ENCODE measurements at places on chromosomes 3 and 15. TPM values are rescaled to one million over a fixed set of nuclear protein-coding genes. Genes with fewer than 3 reads are reported as not detected.

- H3K4me1 ChIP-seq, result no peaks in the 10 kb centered on the region
- no peak overlapping the region for H3K4me3 ChIP-seq
- no peak overlapping the region for H3K27ac ChIP-seq
- H3K27me3 ChIP-seq, result no peaks in the 10 kb centered on the region
Observed at GRCh38 chr3:45311953-45312801, 76.2 kb upstream of the LARS2 start.

DNA sequence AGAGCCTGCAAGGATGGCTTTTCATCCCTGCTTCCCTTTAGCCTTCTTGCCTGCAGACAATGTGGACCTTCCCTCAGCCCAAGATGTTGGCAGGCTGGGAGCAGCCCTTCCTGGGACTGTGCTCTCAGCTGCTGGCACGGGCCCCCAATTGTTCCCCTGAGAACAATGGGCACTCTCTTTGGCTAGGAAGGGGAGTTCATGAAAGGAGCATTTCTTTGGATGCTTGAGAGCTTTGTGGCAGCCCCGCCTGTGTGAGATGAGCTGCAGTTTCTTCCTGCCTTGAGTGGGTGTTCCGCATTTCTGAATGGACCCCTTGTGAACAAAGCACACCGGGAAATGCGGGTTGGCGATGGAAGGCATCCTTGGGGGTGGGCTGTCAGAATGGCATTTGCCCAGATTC, 35.0 kb upstream of the BSN start:
- H3K4me3 ChIP-seq, result no peak overlapping the region
- H3K4me1 ChIP-seq, result no peaks in the 10 kb centered on the region
- no peak for DNase-seq
- no peaks in the 10 kb centered on the region for H3K27me3 ChIP-seq
- H3K27ac ChIP-seq, result no peak overlapping the region

GRCh38 chr15:28023933-28024888, 74.9 kb downstream of the OCA2 start:
- no peak overlapping the region for H3K27ac ChIP-seq
- H3K27me3 ChIP-seq, result no peaks in the 10 kb centered on the region
- no peaks in the 10 kb centered on the region for H3K4me1 ChIP-seq
- H3K4me3 ChIP-seq, result no peak overlapping the region
- DNase-seq, result peak; percentile 5
- H3K36me3 ChIP-seq, result no peaks in the 10 kb centered on the region

DNA sequence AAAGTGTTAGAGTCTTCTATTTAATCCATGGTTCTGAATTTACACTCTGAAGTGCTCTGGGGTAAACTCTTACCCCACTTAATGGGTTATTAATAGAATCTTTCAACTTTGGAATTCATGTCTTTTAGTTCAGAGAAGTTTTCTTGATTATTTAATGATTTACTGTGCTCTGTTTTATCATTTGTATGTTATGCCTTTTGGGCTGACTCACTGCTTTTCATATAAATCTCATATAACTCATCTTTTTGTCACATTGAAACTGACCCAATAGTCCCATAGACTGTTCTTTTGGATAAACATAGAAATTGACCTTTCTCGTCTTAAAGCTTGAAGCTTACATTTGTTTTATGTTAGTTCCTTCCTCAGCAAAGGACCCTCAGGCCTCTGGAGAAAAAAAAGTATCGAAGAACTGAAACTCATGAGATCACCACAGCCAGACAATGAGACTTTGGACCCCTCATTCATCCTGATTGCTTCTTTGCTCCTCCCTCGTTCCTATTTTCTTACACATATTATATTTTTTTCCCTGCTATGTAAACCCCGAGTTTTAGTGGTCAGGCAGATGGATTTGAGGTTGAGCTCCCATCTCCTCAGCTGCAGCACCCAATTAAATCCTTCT, 229.1 kb upstream of the CBLB start:
- H3K27ac ChIP-seq, result no peak overlapping the region
- no peaks in the 10 kb centered on the region for H3K36me3 ChIP-seq
- no peaks in the 10 kb centered on the region for H3K4me1 ChIP-seq
- H3K4me3 ChIP-seq, result no peak overlapping the region
- H3K27me3 ChIP-seq, result no peaks in the 10 kb centered on the region

GRCh38 chr3:46095307-46095706, 68.0 kb upstream of the XCR1 start:
- DNase-seq, result no peak
- H3K27me3 ChIP-seq, result no peaks in the 10 kb centered on the region
- no peak overlapping the region for H3K4me3 ChIP-seq
- no peak overlapping the region for H3K27ac ChIP-seq
- no peaks in the 10 kb centered on the region for H3K4me1 ChIP-seq
- no peaks in the 10 kb centered on the region for H3K36me3 ChIP-seq

GRCh38 chr3:195236801-195237570, 34.0 kb downstream of the XXYLT1 start:
- H3K4me3 ChIP-seq, result no peak overlapping the region
- peak; percentile 10 for DNase-seq
- no peaks in the 10 kb centered on the region for H3K36me3 ChIP-seq
- no peak overlapping the region for H3K27ac ChIP-seq

PRSS50 gene
- not detected for total RNA-seq

DNA sequence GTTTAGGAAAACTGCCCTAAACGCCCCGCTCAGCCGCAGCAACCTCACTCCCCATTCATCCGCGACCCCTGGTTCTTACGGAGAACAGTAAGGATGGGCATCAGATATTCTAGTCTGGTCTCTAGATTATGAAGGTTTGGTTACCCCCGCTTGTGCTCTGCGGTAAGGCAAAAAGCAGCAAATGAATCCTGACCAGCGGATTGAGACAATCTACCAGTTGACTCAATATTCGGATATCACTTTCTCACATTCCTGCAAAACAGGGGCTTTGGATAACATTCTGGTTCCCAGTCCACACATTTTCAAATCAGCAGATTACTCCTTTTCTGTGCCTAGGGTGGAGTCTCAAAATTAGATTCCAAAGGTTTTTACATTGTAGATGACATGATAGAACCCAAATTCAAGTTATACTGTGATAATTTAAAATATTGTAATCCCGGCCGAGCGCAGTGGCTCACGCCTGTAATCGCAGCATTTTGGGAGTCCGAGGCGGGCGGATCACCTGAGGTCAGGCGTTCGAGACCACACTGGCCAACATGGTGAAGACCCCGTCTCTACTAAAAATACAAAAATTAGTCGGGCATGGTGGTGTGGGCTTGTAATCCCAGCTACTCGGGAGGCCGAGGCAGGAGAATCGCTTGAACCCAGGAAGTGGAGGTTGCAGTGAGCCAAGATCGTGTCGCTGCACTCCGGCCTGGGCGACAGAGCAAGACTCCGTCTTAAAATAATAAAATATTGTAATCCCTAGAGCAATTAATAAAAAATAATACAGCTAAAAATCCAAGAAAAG, 1.1 kb upstream of the CYFIP1 start:
- H3K4me3 ChIP-seq, result peak overlapping the region; percentile 85
- H3K27ac ChIP-seq, result peak overlapping the region; percentile 83
- H3K4me1 ChIP-seq, result peaks cover 5% of the 10 kb centered on the region
- no peak for DNase-seq

DNA sequence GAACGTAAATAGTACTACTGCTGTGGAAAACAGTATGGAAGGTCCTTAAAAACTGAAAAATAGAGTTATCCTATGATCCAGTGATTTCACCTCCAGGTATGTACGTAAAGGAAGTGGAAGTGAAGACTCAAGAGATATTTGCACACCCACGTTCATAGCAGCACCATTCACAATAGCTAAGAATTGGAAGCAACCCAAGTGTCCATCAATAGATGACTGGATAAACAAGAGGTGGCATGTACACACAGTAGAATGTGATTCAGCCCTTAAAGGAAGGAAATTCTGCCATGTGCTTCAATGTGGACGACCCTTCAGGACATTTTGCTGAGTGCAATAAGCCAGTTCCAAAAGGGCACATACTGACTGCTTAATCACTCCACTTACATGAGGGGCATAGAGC, 188.3 kb downstream of the APBA2 start:
- no peaks in the 10 kb centered on the region for H3K36me3 ChIP-seq
- DNase-seq, result no peak
- H3K4me3 ChIP-seq, result no peak overlapping the region
- no peaks in the 10 kb centered on the region for H3K27me3 ChIP-seq
- H3K4me1 ChIP-seq, result no peaks in the 10 kb centered on the region
- H3K27ac ChIP-seq, result no peak overlapping the region

DNA sequence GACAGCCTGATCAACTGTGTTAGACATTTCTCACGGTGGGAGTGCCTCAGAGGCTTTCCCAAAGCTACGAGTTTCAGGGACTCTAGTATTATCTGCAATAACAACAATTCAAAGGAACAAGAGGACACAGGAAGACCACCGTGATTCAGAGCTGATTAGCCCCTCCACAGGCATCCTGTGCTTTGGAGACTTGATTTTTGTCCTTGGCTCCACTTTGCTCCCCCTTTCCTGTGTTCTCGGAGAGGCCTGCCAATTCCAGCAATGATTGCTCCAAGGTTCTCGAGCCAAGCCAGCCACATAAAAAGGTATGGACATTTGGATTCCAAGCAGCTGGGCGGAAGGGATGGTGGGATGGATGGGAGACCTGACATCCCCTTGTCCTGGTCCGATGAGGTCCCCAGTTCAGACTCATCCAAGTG, 14.3 kb downstream of the EHD4 start:
- H3K27ac ChIP-seq, result peak overlapping the region; percentile 17
- DNase-seq, result no peak
- H3K36me3 ChIP-seq, result no peaks in the 10 kb centered on the region
- no peaks in the 10 kb centered on the region for H3K4me1 ChIP-seq
- no peak overlapping the region for H3K4me3 ChIP-seq

TERB2 gene
- not detected for total RNA-seq

- H3K4me3 ChIP-seq, result no peak overlapping the region
- H3K27ac ChIP-seq, result no peak overlapping the region
- no peaks in the 10 kb centered on the region for H3K27me3 ChIP-seq
- no peaks in the 10 kb centered on the region for H3K4me1 ChIP-seq
- peak; percentile 26 for DNase-seq
Observed at GRCh38 chr3:195522254-195523023, 20.7 kb downstream of the PPP1R2 start.
